Small intestine (tissue), 16 donors: ENCODE measurements at places on chromosomes 3 and 15. TPM values are rescaled to one million over a fixed set of nuclear protein-coding genes. Genes with fewer than 3 reads are reported as not detected.
A peak's percentile ranks its signal among the peaks of the same experiment; 100 is the strongest.

GRCh38 chr3:9316881-9317361 is 45.9 kb upstream of the THUMPD3 start:
- DNase-seq, result peak; percentile 34

The NOX5 gene
- 0.04 TPM for polyA plus RNA-seq

DNA sequence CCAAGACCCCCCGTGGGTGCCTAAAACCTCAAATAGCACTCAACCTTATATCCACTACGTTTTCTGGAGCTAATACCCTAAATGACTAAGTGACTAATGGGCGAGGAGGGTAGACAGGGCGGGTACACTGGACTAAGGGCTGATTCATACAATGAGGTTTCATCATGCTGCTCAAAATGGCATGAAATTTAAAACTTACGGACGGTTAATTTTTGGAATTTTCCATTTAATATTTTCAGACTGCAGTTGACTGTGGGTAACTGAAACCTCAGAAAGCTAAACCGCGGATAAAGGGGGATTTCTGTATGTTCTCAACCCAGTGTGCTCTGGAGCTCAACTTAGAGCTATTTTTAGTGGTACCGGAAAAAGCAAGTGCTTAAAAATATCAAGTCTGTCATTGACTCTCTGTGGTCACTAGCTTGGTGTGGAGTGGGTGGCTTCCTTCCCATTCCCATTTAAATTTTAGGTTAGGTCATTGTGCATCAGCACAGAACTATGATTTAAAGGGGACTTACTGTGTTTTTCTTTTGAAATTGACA is 72.9 kb downstream of the LRRC28 start:
- DNase-seq, result no peak

- DNase-seq, result no peak
These were observed 5.0 kb upstream of the TLR9 start for GRCh38 chr3:52230461-52230860.

The CCDC39 gene
- polyA plus RNA-seq, result not detected

GRCh38 chr3:30007668-30008067 is 598.7 kb upstream of the TGFBR2 start:
- DNase-seq, result no peak

DNA sequence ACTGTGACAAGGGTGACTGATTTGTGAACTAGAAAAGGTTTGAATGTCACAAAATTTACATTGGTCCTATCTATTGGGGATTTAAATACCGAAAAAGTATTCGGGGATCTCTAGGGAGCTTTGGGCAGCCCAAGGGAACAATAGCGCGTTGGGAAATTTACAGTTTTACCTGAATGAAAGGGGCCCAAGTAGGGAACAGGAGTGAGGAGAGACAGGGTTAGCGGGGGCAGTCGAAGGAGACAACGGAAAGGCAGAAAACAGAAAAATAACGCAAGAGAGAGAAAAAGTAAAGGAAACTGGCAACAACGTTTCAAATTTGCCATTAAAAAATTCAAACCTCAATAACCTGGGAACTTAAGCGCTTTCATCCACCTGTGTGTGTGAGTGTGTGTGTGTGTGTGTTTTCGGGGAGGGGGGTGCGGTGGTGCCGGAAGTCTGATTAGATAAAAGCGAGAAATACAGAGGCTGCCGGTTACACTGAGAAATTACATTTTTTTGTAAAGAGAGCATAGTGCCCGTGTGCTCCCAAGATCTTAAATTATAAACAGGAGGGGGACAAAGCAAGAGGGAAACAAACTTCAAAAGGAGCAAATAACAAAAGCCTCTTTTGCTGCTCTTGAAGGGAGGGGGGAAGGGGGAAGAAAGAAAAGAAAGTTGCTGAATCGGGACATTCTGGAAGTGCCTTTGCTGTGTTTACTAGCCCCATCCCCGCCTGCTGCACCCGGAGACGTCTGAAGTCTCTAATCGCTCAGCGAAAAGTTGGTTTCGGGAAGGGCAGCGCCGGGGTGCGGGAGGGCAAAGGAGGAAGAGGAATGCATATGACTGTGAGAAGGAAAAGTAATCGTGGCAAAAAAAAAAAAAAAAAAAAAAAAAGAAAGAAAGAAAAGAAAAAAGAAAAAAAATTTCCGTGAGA is 721 bp upstream of the ZIC1 start:
- DNase-seq, result no peak

DNA sequence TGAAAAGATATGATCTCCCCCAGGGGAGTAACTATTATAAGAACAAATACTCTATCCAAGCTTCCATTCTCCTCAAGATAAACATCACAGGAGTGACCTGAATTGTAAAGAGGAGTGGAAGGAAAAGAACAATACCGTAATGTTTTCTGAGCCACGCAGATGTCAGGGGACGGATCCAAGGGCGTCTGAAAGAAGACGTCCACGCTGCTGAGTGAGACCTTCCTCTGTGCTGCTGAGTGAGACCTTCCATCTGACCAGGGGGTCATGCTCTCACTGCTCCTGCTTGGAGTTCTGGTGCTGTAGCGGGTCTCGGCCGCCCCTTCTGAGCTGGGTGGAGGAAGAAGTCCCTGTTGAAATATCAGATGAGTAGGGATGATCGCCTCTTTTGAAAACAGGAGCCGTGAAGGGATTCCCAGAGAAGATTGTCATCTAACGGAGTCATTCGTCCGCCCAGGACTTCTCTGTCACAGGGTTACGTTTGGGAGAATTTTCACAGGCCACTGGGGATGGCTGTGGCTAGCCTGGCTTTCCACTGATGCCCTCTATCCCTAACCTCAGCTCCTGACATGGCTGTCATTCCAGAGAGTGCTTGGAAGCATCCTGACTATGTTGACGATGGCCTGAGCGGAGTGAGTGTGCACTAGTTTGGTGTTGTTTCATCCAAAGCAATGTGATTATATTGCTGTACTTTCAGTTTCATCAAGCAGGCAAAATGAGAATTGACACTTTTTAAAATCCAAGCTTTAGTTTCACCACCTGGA is 184.9 kb downstream of the APBA2 start:
- DNase-seq, result no peak

GRCh38 chr3:152322756-152323155 is 54.0 kb downstream of the MBNL1 start:
- DNase-seq, result peak; percentile 23

The SLC6A6 gene
- polyA plus RNA-seq, result 24.1 TPM

- no peak for DNase-seq
These were observed 346.6 kb downstream of the CNTN6 start for GRCh38 chr3:1439395-1439794.

- DNase-seq, result no peak
These were observed 670 bp upstream of the ISLR start for GRCh38 chr15:74172701-74173379.

The SERINC4 gene
- not detected for polyA plus RNA-seq

- peak; percentile 79 for DNase-seq
These were observed 415.0 kb downstream of the PDCD6IP start for GRCh38 chr3:34213478-34213877.

The GOLGA6L10 gene
- polyA plus RNA-seq, result 0.85 TPM

The AMIGO3 gene
- 0.81 TPM for polyA plus RNA-seq

DNA sequence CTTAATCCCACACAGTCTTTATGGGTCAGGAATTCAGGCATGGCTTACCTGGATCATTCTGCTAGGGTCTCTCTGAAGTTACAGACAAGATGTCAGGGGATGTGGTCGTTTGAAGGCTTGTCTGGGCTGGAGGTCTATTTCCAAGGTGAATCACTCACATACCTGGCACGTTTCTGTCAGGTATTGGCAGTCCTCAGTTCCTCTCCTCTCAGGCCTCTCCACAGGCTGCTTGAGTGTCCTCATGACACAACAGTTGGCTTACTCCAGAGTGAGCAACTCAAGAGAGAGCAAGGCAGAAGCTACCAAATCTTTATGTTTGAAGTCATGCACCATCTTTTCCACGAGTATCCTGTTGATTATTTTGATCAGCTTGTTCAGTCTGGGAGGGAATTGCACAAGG is 43.9 kb upstream of the PARP14 start:
- DNase-seq, result no peak

The CCRL2 gene
- polyA plus RNA-seq, result 11.3 TPM

The SUCNR1 gene
- 0.46 TPM for polyA plus RNA-seq

The SCAANT1 gene
- not detected for polyA plus RNA-seq

DNA sequence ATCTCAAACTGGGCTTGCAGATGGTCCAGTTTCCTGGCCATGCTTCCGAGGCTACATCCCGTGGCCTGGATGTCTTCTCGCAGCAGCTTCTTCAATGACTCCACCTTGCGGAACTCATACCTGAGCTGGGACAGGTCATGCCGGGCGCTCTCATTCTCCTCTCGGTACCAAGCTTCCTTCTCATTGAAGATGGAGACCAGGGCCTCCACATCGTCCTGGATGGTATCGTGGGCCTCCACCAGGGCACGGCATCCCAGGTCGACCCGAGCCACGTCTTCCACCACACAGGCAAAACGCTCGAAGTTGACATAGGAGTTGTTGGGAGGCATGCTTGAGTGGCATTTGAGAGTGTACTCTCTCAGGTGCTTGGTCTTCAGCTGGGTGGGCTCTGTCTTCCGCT is 89.2 kb upstream of the HERC1 start:
- no peak for DNase-seq

The GOLGA8A gene
- 13.6 TPM for polyA plus RNA-seq

GRCh38 chr15:100707229-100707628 is 104.8 kb downstream of the ASB7 start:
- DNase-seq, result no peak

The PRTG gene
- polyA plus RNA-seq, result 0.19 TPM

The CPN2 gene
- polyA plus RNA-seq, result not detected

The GOLIM4 gene
- polyA plus RNA-seq, result 47.4 TPM

GRCh38 chr3:160184655-160185054 is 40.6 kb upstream of the C3orf80 start:
- DNase-seq, result no peak

DNA sequence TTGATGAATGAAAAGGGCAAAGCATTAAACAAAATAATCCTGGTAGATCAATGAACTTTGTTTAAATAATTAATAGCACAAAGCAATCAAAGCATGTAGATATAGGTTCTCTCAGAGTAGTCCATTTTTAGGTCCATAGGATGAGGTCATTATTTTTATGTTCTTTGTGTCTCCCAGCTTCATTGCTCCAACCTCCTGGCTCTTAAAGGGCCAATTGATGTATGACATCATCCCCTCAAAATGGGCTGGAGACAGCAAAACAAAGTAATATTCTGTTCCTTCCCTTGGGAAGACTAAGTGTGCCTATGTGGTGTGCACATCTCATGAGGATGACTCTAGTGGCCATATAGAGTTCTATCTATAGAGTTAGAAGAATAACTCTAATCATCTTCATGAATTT is 49.5 kb downstream of the HMG20A start:
- no peak for DNase-seq

GRCh38 chr3:195526492-195526891 is 16.6 kb downstream of the PPP1R2 start:
- DNase-seq, result no peak

The AHSG gene
- polyA plus RNA-seq, result not detected
